A673 (cell line): ENCODE measurements at places on chromosomes 6 and 20. TPM values are rescaled to one million over a fixed set of nuclear protein-coding genes. Genes with fewer than 3 reads are reported as not detected.

Gene OR2H1
- total RNA-seq: not detected in 2 replicates

Gene OR12D3
- total RNA-seq: not detected in 2 replicates

Gene YTHDF1
- total RNA-seq: 49.3 and 52.4 TPM in 2 replicates

Gene SLC2A10
- total RNA-seq: 0.37 TPM in 1 of 2 replicates, not detected in the other

Gene SMOC2
- 1.7 and 1.8 TPM in 2 replicates for total RNA-seq

Gene C6orf132
- 0.04 and 0.15 TPM in 2 replicates for total RNA-seq

Gene NEU1
- total RNA-seq: 28.5 and 34.3 TPM in 2 replicates

Gene TRAPPC3L
- not detected in 2 replicates for total RNA-seq

Gene NAA20
- total RNA-seq: 78.4 and 82.6 TPM in 2 replicates

Gene ENPP3
- total RNA-seq: 0.45 and 0.63 TPM in 2 replicates

Gene TIAM2
- total RNA-seq: 9.1 and 10.7 TPM in 2 replicates

Gene MYLK2
- 1.2 and 1.3 TPM in 2 replicates for total RNA-seq

DNA sequence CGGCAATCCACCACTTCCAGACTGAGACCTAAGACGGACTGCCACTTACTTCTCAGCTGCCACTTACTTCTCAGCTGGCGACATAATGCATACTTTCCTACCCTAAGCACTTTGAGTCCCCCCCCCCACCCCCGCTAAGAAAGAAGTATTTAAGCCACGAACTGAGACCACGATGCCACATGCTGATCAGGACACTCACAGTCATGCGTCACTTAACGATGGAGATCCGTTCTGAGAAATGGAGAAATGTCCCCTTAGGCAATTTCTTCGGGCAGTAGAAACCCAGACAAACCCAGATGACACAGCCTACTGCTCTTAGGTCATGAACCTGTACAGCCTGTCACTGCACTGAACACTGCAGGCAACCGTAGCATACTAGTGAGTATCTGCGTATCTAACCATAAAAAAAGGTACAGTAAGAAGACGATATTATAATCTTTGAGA lies 690 bp downstream of the IFNGR1 start:
- DNase-seq: peak; percentile 35

DNA sequence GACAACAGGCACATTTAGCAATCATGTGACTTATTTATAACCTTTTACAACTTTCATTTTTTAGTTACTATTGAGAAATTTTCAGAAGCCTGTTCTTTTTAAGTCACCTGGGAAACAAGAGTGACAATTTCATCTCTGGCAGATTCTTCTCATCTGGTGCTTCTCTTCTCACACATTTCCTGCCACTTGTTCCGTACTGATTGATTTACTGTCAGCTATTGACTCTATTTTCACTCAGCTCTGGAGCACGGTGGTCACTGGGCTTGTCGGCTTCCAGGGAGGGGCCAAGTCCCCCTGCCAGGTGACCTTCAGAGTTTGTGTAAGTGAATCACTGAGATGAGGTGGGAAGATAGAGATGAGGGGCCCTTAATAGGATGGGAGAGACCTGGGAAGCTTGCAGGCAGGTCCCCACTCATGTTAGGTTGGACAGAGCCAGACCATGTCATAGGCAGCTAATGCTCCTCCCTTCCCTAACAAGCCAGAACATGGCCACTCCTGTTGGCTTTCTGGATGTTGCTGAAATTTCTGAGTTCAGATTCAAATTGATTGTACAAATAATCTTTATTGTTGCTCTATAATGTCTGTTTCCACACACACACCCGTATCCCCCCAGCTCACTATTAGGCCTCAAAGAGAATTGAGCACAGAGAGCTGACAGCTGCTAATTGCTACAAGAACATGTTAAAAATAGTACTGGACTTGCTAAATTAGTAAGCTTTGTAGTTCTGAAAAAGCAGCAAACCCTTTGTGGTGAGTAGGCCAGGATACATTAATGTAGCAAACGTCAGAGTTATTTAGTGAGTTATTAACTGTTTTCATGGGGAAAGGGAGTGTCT lies 13.3 kb downstream of the DUSP22 start:
- no peak for DNase-seq

- no peak for DNase-seq
These were observed 101.6 kb upstream of the FRMD1 start for GRCh38 chr6:168180548-168181011.

DNA sequence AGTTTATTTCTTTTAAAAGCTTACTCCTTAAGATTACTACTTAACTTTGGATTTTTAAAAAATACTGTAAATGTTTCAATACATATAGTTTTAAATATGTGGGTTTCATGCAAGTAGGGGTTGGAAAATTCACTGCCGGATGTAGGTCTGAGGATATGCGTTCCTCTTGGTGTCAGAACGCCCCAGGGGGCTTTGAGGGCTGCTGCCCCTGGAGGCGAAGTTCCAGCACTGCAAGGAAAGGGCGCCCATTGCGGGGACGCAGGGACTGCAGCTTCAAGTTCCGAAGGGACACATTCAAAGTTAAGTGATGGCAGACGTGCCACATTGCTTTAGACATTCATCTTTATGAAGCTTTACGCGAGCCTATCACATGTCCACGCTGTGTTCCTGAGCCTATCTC lies 152.9 kb downstream of the SOD2 start:
- peak; percentile 30 for DNase-seq

GRCh38 chr20:35492352-35492751 lies 37.0 kb downstream of the CEP250 start:
- no peak for DNase-seq

- no peak for DNase-seq
These were observed 365.1 kb downstream of the ZFAND3 start for GRCh38 chr6:38184585-38185080.

GRCh38 chr20:54004445-54004844 lies 65.9 kb downstream of the BCAS1 start:
- no peak for DNase-seq

- no peak for DNase-seq
These were observed 7.0 kb downstream of the UQCC1 start for GRCh38 chr20:35404614-35405259.

- no peak for DNase-seq
These were observed 116.7 kb upstream of the NRSN1 start for GRCh38 chr6:24009319-24009718.

- peak; percentile 62 for DNase-seq
These were observed 12.0 kb downstream of the SLC12A5 start for GRCh38 chr20:46040902-46041535.

DNA sequence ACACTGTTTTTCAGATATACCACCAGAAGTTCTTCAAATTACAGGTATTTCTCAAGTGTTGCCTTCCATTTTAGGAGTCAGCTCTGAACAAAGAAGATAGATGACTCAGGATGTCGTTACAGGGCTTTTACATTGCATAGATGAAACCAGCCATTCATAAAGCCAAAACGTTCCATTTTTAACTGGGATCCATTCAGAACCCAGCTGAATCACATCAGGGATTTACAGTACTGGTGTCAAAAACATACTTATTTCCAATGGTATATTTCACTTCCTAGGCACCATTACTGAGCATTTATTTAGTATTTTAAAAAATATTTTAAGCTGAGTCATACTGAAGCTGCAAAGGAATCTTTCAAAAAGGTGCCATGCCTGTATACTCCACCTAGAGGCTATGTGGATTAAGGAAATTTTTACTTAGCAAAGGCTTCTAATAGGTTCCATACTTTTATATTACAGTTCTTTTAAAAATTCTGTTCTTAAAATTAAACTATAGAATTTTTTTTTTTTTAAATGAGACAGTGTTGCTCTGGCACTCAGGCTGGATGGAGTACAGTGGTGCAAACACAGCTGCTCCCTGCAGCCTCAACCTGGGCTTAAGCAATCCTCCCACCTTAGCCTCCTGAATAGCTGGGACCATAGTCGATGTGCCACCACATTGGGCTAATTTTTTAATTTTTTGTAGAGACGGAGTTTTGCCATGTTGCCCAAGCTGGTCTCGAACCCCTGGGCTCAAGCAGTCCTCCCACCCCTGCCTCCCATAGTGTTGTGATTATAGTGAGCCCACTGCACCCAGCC lies 2.6 kb downstream of the ASF1A start:
- DNase-seq: peak; percentile 69

DNA sequence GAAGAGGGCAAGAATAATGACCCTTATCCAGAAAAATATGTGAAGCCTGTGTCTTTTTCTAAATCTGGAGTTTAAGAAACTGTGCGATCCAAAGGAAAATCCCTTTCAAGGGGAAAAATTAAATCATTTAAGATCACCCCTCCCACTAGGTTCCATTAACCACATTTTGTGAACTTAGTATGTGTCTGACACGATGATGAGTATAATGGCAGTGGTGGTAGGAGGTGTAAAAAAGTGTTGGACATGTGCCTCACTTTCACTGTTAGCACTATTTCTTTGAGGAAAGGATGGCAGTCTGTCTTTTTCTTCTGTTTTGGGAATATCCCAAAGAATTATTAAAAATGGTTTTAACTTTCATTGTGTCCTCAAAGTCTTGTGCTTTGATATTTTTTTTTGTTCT lies 392.3 kb upstream of the CITED2 start:
- no peak for DNase-seq

- DNase-seq: peak; percentile 76
These were observed 16.1 kb upstream of the CCN6 start for GRCh38 chr6:112037783-112038216.

DNA sequence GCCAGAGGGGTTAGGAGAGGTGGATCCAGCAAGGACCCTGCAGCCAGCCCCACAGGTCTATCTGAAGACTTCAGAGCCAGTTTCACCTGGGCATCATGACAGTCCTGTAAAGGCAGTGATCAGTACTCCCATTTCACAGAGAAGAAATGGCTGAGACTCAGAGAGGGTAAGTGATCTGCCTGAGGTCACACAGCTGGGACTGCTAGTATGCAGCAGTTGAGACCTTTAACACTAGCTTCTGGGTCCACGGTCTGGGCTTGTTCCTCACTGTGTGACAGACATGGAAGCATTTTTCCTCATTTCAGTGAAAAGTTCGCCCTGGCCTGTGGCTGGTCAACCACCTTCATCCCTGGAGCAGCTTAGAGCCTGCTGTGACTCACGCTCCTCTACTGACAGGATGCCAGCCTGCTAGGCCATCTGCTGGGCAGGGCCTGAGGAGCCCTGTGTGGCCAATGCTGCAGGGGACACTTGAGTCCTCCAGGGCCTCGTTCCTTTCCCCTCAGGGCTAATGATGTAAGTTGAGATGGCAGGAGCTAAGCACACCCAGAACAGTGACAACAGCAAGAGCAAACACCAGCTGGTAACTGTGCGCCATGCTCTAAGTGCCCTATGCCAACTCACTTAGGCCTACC lies 192.0 kb downstream of the LRFN2 start:
- no peak for DNase-seq

GRCh38 chr6:94751641-94752329 lies 825.5 kb upstream of the MANEA start:
- DNase-seq: peak; percentile 9

DNA sequence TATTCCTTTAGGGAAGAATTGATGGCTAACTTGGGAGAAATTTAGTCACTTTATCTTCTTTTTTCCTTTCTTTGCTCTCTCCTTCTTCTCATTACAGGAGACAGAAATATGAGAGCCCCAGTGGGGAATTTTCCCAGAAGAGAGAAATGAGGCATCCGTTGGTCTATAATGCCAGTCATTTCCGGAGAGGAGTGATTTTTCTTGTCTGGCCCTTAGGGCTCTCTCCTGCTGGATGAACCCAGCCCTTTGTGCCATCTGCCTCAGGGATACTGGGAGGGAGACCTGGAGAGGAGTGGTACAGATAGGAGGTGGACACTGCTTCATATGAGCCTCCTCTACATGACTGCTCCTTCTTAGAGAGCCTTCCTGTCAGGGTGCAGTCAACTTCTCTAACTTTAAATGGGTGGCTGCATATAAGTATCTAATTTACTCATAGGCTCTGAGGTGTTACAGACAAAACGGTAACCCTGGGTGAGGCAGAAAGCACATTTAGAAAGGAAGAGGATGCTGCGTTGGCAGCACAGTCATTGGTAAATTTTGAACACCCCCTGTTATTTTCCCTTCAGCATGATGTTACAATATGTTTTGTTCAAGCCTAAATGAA lies 21.9 kb downstream of the RIMS1 start:
- no peak for DNase-seq

DNA sequence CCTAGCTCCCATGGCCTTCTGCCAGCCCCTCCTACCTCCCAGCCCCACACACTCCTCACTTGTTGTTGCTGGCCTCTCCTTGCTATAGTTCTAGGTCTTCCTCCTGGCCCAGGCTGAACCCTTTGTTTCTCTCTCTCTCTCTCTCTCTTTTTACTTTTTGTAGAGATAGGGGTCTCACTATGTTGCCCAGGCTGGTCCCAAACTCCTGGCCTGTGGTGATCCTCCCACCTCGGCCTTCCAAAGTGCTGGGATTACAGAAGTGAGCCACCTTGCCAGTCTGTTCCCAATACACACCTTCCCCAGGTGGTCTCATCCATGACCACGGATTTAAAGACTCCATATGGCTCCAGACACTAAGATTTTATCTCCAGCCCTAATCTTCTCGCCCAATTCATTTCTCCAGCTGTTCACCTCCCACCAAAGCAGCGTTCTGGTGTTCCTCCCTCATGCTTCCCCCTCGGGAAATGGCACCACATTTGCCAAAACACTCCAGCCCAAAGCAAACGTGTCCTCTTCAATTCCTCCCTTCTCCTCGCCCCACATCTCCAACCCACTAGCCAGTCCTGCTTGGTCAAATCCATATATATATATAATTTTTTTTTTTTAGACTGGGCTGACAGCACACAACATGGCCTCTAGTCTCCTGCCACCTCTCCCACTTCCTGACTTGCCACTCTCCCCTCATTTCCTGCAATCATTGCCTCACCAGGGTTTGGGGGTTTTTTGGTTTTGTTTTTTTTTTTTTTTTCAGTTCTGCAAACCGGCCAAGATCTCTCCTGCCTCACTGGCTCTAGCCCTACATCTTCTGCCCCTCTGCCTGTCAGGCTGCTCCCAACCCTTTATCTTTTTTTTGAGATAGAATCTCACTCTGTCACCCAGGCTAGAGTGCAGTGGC lies 104.4 kb downstream of the NCR2 start:
- no peak for DNase-seq

DNA sequence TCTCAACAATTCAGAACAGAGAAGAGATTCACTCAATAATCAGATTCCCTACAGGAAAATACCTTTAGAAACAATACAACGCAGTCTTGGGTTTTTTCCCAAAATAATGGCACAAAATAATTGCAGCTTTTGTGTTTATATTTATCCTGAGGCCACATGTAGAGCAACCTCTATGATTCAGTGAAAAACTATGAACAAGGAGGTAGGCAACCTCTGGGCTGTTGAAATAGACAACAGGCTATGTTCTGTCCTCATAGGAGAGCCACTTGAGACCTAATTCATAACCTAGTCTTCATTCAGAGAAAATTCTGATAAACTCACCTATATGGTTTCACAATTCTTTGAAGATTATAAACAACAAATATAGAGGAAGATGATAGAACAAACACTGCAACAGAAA lies 118.3 kb downstream of the KHDC1L start:
- no peak for DNase-seq
